Stimulated activated CD8-positive, alpha-beta memory T cell treated with anti-CD3 and anti-CD28 coated beads, Interleukin-15, amount 100 ng/mL, for 24 hours (primary cell): ENCODE measurements at places on chromosomes 7 and 10.

- no peak for DNase-seq
Measured at GRCh38 chr10:6487920-6488319, 92.2 kb downstream of the PRKCQ start.

GRCh38 chr10:110311357-110311949 lies 6.7 kb upstream of the SMNDC1 start:
- DNase-seq = no peak

- DNase-seq = no peak
Measured at GRCh38 chr7:108528183-108528712, 2.3 kb upstream of the PNPLA8 start.

DNA sequence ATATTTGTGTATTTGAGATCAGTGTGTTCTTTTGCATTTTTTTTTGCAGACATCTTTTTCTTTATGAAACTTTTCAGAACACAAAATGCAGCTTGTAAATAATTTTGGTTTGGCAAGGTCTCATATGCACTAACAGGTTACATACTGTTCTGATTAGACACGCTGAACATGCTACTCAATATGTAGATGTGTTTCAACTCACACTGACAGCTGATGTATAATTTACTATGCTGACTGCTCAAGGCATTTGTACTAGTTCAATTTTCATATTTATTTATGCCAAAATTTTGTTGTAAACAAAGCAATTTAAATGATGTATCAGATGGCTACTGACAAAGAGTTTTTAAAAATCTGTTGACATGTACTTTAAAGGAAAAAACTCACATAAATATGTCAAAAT lies 123.8 kb downstream of the TFEC start:
- DNase-seq = no peak

DNA sequence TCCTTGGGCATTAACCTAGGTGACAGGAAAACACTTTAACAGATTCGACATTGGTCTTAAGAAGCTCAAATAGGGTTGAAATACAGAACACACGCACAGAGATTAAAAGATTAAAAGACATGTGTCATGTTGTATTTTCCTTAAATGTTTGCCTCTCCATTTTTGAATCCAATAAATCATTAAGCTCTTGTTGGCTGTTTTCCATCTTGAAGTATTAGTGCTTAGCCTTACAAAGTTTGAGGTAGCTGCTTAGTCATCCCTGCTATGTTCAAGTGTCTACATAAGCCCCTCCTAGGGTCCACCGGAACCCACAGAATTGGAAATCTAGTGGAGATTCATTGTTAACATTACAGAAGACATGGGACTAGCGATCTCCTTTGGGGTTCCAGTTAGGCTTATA lies 12.7 kb upstream of the GJD4 start:
- DNase-seq = no peak

DNA sequence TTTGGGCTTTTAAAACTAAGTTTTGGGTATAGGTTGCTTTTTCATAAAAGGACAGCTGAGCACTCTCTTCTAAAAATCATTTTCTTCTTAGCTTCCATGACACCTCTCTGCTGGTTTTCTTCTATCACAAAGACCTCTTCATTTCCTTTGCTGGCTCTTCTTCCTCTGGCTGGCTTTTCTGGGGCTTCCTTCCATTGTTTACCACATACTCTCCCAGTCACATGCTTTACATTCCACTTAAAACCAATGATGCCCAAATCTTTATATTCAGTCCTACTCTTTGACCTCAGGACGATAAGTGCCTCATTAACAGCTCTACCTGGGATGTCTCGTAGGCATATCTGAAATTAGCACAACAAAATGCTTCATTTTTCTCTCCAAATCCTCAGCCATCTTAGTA lies 26.8 kb downstream of the FAM133B start:
- DNase-seq = no peak

DNA sequence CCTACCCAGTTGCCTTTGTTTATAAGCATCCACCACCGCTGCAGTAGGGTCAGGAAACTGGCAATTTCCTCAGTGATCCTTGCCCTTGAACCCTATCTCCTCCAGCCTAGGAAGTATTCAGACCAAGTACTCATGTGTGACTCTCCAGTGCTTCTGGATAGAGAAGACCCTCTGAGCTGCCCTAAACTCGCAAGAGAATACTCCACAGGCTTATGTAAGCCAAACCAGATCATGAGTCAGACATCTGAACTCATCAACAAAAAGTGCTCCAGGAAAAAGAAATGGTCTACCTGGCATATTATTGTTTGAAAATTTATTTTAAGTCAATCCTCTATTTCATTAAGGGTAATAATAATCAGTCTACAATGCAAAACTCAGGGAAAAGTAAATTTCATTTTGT lies 101.3 kb downstream of the KAT6B start:
- DNase-seq = no peak

DNA sequence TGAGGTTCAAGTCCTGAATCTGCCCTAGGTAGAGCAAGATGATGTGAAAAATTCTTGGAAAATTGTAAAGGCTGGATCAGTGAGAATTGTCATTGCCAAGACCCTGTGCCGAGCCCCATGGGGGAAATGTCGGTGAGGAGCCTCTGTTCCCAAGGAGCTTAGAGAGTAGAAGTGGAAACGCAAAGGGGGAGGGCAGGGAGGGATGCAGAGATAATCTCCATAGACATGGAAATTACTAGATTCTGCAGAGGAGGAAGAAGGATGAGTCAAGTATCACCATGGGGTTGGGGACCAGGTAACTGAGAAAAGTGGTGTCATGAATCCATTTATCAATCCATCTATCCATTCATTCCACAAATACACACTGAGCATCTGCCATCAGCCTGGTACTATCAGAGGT lies 26.0 kb downstream of the DUSP5 start:
- no peak for DNase-seq

- DNase-seq = no peak
Measured at GRCh38 chr7:30403477-30403876, 75.1 kb downstream of the NOD1 start.

- no peak for DNase-seq
Measured at GRCh38 chr7:155377071-155377837, 79.6 kb downstream of the INSIG1 start.

GRCh38 chr7:93890464-93891068 lies at the start of gene TFPI2:
TSS of gene TFPI2 (minus strand) at chr7:93890753. CDS start at chr7:93890678, 75 bp downstream.
- no peak for DNase-seq

- no peak for DNase-seq
Measured at GRCh38 chr7:37674531-37674930, 9.0 kb upstream of the GPR141 start.

GRCh38 chr10:76557366-76557765 lies 1080.2 kb downstream of the KCNMA1 start:
- no peak for DNase-seq

DNA sequence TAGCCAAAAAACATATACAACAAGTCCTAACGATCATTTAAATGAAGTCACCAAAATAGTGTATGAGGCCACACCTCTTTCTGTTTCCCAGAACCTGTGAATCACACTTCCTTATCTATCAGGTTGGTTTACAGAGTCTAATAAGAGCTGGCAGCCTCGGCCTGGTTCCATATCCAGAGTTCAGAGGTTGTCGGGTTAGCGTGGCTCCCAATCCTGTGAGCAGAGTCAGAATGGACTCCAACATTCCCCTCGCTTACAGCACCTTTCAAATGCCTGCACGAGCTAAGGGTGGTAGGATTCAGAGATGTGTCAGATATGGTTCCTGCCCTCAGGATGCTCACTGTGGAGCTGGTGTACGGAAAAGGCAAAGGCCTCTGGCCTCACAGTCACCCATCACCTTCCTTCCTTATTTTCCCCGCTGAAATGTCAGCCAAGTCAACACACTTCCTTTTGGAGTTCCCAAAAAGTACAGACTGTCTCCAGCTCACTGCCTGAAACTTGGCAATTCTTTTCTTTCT lies 6.0 kb downstream of the IL15RA start:
- no peak for DNase-seq

DNA sequence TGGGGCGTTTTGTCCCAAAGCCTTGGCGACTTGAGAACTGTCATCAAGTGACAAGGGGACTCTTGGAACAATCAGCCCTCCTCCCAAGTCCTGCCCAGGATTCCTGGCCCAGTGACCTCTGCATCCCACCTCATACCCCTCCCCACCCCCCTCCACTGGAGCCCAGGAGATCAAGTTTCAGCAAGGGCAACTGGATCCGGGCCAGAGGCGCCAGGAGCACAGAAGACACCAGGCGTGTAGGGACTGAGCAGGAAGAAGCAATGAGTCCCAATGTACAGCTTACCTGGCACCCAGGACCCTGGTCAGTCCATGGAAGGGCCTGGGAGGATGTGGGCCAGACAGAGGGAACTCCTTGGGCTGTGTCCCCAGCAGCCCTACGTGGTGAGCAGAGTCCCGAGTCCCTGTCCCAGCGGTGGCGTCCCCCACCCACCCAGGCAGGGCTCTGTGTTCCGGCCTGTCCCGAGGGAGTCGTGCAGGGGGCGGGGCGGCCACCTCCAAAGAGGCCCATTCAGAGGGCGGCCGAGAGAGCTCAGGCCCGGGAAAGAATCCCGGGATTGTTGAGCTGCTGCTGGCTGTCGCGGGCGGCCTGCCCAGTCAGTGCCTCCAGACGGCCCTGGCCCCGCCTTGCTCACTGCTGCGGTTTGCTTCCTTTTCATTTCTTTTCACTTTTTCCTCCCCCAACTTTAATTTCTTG lies 254.1 kb downstream of the TNS3 start:
- no peak for DNase-seq

DNA sequence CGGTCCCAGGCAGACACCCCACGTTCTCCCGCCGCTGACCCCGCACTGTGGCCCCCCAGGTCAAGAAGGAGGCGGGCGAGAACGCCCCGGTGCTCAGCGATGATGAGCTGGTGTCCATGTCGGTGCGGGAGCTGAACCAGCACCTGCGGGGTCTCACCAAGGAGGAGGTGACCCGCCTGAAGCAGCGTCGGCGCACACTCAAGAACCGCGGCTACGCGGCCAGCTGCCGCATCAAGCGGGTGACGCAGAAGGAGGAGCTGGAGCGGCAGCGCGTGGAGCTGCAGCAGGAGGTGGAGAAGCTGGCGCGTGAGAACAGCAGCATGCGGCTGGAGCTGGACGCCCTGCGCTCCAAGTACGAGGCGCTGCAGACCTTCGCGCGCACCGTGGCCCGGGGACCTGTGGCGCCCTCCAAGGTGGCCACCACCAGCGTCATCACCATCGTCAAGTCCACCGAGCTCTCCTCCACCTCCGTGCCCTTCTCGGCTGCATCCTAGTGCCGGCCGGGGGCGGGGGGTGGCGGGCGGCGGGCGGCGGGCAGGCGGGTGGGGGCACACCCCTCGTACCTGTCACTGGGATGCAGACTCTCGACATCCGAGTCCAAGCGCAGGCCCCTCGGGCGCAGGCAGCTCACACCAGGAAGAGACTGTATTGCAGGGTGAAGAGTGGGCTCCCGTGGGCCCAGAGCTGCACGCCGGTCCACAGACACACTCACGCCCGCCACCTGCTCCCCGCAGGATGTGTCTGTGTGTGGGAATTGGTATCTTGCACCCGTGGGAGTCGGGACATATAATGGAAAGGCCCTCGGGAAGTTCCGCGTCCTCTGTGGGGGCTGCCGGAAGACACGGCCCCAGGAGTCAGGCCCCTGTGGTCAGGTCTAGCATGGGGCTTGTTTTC lies 9.6 kb downstream of the MAFK start:
- DNase-seq = no peak

DNA sequence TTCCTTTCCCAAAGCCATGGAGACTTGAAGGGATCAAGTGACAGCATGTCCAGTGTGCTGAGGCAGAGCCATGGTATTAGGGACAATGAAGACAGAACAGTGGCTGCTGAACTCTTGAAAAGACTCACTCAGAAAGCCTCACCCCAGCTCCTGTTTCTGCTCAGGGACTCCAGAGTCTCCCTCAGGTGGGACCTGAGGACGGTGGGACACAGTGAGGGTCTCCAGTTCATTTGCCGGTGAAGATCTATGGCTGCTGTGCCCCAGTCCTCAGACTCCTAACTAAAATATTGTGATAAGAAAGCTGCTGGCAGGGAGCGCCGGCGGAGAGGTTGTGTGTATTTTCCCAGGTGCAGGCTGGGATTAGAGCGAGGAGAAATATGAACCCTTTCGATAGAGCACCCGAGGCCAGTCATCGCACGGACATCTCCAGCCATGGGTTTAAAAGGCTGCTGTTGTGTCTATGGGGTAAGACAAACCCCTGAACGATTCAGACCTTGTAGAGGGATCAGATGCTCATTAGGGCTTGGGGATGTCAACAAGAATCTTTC lies 57.2 kb downstream of the C7orf25 start:
- no peak for DNase-seq

- no peak for DNase-seq
Measured at GRCh38 chr7:77205706-77206105, 6.1 kb upstream of the FGL2 start.

- DNase-seq = no peak
Measured at GRCh38 chr7:5302577-5302976, 19.8 kb downstream of the SLC29A4 start.

GRCh38 chr7:108263425-108263824 lies 133.3 kb upstream of the LAMB4 start:
- DNase-seq = no peak

DNA sequence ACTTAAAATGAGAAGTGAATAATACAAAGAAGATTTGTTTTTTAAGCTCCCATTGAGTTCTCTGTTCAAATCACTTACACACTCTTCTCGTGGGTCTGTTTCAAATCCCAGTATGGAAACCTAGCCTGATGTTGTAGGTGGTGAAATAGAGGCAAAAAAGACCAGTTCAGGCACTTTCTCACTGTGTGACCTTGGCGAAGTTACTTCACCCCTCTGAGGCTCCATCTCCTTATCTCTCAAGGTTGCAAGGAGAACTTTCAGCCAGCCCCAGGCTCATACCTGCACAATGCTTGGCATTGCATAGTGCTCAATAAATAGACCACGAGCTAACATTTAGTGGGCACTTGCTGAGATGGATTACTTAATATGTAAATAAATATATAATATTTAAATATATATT lies 90.1 kb downstream of the PRLHR start:
- DNase-seq = no peak

GRCh38 chr10:43055217-43055616 lies 21.7 kb upstream of the RET start:
- no peak for DNase-seq

- DNase-seq = no peak
Measured at GRCh38 chr7:1676550-1677078, 6.5 kb downstream of the ELFN1 start.

GRCh38 chr7:88576720-88577119 lies 182.8 kb upstream of the ZNF804B start:
- no peak for DNase-seq

GRCh38 chr7:130150587-130150986 lies 54.6 kb downstream of the TMEM209 start:
- no peak for DNase-seq

- DNase-seq = no peak
Measured at GRCh38 chr7:35617041-35617440, 77.9 kb downstream of the HERPUD2 start.

DNA sequence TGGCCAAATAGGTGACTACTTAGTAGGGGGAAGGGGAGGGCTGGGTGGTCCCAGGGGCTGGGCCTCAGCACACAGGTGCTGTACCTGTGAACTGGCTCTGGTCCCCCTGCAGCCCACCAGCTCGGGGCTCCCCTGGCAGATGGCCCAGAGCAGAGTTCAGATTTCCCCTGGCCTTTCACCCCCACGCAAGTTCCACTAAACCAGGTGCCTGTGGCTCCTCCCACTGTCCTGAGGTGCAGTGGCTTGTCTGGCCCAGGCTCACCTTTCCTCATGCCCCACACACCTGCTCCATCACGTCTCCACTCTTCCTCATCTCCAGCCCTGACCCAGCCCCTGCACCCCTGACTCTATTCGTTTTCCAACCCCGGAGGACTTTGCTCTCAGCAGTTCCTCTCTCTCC lies 47.3 kb upstream of the OPALIN start:
- DNase-seq = no peak

- DNase-seq = no peak
Measured at GRCh38 chr10:50636618-50637579, 13.1 kb upstream of the SGMS1 start.

GRCh38 chr10:131517781-131518180 lies 206.3 kb upstream of the TCERG1L start:
- no peak for DNase-seq

GRCh38 chr7:8724080-8724718 lies 290.8 kb downstream of the NXPH1 start:
- no peak for DNase-seq
